ENCODE measurements at places on chromosomes 5 and 9.

DNA sequence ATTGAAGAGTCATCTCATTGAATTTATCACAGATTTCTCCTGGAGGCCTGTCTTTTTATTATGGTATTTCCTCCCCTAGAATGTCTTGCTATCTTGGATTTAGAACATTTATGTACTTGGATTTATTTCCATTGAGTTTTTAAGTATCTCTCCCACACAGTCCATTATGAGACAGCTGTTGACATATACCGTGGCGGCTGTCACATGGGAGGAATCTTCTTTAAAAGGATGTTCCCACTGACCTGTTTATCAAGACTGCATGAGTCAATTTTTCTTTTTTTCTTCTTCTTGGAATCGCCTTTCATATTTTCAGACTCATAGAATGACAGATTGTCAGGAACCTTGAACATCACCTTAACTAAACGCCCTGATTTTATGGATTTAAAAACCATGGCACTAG, 2.9 kb upstream of the CAVIN4 start:
- no peak for DNase-seq

GRCh38 chr9:92187989-92188714, 72.9 kb upstream of the SPTLC1 start:
- no peak for DNase-seq

GRCh38 chr5:118007262-118007661, 981.1 kb downstream of the DTWD2 start:
- DNase-seq: no peak

DNA sequence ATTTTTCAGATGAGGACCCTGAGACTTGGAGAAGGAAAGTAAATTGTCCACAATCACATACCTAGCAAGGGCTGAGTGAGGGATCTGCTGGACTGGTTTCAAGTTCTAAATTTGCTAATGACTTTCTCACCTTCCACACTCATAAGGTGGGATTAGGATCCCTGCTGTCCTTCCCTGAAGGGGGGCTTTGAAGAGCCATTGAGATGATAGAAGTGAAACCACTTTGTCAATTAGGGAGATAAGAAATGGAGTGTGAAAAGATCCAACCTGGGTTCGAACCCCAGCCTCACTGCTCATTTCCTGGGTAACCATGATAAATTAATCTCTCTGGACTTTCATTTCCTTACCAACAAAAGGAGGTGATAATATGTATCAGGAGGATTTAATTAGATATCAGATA, 32.7 kb upstream of the FOXE1 start:
- no peak for DNase-seq

- DNase-seq: no peak
Measured at GRCh38 chr5:36481454-36482120, 124.8 kb upstream of the SLC1A3 start.
